Suppressor macrophage (primary cell): ENCODE measurements at places on chromosomes 12 and 14.

DNA sequence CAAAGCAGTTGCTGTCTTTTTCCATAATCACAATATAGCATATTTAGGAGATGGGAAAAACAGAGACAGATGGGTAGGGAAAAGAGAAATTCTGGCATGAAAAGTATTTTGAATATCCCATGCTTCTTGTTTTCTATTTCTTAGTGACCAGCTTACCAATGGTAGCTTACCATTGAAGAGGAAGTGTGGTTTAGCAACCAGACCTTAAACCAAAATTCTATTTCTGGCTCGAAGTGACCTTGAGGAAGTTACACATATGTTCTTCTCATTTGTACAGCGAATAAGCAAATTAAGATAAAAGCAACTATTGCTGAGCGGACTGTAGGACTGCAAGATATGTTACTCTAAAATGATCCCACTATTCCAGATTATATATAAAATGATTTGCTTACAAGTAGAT lies 82.9 kb downstream of the FGD4 start:
- DNase-seq: peak; percentile 75

DNA sequence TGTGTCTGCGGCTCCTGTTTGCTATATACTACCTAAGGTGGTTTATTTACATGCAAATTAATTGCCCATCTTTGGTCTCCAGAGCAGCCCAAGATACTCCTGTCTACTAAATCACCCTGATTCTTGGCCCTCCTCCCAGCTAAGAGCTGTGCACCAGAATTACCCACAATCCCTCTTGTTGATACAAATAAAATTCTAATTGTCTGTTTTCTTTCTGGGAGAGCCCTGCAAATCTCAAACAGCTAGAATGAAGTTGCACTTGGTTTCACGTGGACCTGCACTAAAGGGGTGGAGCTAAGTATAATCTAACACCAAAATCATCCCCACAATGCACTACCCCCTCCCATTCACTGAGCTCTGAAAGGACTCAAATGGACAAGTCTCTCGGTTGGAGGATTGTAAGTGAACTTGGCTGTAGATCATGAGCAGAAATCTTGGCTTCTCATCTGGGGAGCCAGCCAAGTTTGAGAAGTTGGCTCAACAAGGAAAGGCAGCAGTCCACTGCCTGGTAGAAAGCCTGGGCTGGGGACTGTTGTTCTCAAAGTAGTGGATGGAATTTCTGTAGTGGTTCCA lies 6.6 kb downstream of the MAX start:
- no peak for DNase-seq

GRCh38 chr14:101736585-101736984 lies 24.9 kb upstream of the PPP2R5C start:
- DNase-seq: no peak

DNA sequence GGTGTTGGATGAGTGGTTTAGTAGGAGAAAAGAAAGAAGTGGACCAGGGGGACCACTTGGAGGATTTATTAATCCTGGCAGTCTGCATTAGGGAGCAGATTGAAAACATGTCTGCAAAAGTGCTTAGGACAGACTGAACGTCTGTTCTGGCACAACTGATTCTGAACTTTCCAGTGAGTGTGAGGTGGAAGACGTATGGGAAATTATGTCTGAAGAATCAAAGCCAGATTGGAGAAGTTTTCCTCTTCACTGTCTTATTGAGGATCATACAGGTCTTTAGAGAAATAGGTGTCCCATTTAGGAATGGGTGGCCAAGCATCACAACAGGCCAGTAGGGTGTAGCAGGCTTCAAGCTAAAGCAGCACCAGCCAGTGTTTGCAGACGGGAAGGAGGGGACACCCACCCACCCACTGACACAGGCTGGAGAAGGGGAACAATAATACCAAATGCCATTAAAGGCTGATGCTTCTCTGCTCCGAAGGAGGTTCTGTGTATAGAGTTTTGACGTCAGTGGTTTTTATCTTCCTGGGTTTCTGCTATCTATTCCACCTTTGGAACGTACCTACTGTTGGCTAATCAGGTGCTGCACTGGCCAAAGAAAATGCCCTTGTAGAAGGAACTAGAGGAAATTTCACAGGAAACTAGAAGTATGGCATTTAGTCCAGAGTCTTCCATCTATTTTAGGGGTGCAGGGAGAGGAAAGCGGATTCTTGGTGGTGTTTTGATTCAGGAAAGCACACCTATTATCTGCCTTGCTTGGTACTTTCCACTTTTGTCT lies 1.8 kb downstream of the SRRM4 start:
- DNase-seq: no peak

- no peak for DNase-seq
Observed at GRCh38 chr14:103686831-103687485, 28.3 kb downstream of the XRCC3 start.

GRCh38 chr14:54796961-54797360 lies 105.7 kb downstream of the GCH1 start:
- no peak for DNase-seq
